ENCODE measurements at places on chromosomes 12 and 14. TPM values are rescaled to one million over a fixed set of nuclear protein-coding genes. Genes with fewer than 3 reads are reported as not detected.

DNA sequence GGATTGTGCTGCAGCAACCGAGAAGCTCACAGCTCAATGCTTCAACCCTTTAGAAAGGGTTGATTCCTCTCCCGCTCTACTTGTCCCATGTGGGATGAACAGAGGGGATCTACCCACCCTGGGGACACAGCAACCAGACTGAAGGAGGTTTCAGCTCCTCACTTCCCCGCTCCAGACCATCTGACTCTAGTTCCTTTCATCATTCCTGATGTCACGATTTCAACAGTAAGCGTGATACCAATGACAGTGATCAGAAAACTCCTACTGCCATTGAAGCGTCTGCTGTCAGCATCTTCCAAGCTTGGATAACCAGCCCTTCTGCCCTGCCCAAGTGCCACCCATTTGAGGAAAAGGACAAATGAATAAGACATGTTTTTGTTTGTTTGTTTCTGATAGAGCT is 14.3 kb downstream of the SERPINA1 start:
- DNase-seq, result no peak

CEBPE gene
- 0.05 TPM for polyA plus RNA-seq

TGM1 gene
- 1.8 TPM for polyA plus RNA-seq

- no peak for DNase-seq
Observed at GRCh38 chr14:28077021-28077420, 689.6 kb upstream of the FOXG1 start.

Data from H1 (cell line).